ENCODE measurements at places on chromosomes 6 and 20.

DNA sequence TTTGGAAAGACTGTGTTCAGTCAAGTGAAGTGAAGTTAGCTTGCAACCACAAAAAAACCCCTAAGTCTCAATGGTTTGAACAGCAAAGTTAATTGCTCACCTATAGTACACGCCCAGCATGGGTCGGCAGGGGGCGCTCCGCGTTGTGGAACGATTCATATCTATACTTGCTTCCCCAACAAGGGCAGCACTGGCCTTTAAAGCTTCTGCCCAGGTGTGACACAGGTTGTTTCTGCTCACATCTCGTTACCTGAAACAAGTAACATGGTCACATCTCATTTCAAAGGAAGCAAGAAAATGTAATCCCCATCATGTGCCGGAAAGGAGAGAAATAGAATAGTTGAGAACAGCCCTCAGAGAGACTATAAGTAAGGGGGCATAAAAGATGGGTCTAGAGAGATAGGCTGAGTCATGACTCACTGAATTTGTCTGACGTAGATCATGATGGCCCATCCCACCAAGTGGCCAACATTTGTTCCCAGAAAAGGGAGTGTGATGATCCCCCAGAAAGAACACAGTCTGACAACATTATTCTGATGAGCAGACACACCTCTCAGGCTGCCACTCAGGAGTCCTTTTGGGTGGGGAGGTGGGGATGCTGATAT lies 29.0 kb downstream of the HNF4A start:
- DNase-seq = peak; percentile 88

GRCh38 chr6:84635081-84635761 lies 129.2 kb downstream of the TBX18 start:
- DNase-seq = no peak

GRCh38 chr6:163386329-163386908 lies 28.1 kb upstream of the QKI start:
- no peak for DNase-seq

GRCh38 chr6:52254731-52255378 lies 10.6 kb upstream of the IL17F start:
- no peak for DNase-seq

GRCh38 chr20:19976595-19977372 lies 40.4 kb upstream of the NAA20 start:
- peak; percentile 78 for DNase-seq

- DNase-seq = peak; percentile 59
These were observed 146.0 kb upstream of the BEND6 start for GRCh38 chr6:56808871-56809359.

DNA sequence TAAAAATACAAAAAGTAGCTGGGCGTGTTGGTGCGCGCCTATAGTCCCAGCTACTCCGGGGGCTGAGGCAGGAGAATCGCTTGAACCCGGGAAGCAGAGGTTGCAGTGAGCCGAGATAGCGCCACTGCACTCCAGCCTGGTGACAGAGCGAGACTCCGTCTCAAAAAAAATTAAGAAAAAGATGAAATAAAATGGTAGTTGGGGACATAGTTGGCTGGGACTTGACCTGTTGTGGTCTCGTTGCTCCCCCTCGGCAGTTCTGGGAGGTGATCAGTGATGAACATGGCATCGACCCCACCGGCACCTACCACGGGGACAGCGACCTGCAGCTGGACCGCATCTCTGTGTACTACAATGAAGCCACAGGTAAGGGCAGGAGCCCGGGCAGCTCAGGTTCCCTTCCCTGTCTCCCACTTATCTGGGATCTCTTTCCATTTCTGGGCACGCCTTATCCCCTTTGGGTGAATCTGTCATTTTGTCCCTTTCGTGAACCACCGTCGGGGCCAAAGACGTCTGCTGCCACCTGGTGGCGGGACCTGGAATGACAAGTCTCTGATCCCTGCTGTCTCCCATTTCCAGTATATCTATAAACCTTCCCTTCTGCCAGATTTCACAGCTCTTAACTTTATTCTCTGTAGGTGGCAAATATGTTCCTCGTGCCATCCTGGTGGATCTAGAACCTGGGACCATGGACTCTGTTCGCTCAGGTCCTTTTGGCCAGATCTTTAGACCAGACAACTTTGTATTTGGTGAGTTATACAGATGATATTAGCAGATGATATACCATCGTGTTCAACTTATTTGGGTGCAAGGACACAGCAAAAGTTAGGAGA lies 2.3 kb downstream of the TUBB start:
- DNase-seq = peak; percentile 67

DNA sequence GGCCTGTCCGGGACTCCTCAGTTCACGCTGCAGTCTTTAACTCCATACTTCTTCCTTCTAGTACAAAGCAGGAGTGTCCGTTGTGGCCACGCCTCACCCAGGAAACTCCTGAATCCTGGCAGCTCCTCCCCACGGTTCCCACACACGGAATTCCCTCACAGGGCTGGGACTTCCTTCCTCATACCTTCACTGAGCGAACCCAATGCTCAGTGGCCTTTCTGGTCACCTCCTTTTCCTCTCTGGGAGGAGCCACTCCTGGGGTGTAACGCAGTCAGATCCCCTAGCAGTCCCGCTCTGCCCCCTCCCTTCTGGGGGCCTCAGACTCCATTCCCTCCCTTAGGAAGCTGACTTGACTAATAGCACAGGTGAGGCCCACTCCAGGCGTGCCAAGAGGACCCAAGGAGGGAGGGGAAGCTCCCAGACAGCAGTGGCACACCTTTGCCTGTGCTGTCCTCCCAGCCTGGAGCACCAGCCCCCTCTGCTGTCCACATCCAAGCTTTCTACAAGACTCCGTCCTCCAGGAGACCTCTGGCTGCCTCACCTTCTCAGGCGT lies at the start of gene SLC52A3:
SLC52A3 (minus strand) TSS at position 75 of the 553 bp plus-strand sequence. CDS start 2,726 bp downstream, outside the sequence.
- DNase-seq = peak; percentile 35

- no peak for DNase-seq
These were observed 36.3 kb upstream of the ZFAND3 start for GRCh38 chr6:37783025-37783855.

All from HTR-8/SVneo (cell line).